Hair follicle dermal papilla cell (primary cell): ENCODE measurements at places on chromosomes 1 and 21. TPM values are rescaled to one million over a fixed set of nuclear protein-coding genes. Genes with fewer than 3 reads are reported as not detected.

The GBP6 gene
- total RNA-seq: 0.16 TPM in 1 of 2 replicates, not detected in the other

The CORT gene
- total RNA-seq: 0.32 TPM in 1 of 2 replicates, not detected in the other

The CD84 gene
- total RNA-seq: not detected in 2 replicates

The OPTC gene
- not detected in 2 replicates for total RNA-seq

The IFNAR2 gene
- total RNA-seq: 4.6 and 7.8 TPM in 2 replicates
